ENCODE measurements at places on chromosomes 5 and 9.

GRCh38 chr5:149818116-149818515 is 88.0 kb downstream of the PPARGC1B start:
- DNase-seq = no peak

DNA sequence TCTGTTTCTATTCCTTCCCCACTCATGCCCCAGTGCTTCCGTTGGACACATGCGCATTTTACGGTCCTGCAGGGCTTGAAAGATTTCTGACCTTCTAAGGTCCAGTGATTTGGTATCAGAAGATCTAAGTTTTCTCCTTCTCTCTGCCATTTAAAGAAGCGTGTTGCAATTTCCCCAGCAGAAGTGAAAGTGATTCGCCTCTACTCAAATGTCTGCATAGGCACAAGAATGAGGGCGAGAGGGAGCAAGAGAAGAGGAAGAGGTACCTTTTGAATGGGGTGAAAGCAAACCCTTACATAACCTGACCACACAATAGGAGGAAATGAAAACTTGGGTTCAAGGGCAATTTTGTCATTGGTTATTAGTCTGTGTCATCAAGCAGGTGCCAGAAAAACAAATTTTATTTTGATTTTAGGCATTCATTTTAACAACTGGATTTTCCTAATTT is 31.7 kb upstream of the NR3C1 start:
- DNase-seq = no peak

DNA sequence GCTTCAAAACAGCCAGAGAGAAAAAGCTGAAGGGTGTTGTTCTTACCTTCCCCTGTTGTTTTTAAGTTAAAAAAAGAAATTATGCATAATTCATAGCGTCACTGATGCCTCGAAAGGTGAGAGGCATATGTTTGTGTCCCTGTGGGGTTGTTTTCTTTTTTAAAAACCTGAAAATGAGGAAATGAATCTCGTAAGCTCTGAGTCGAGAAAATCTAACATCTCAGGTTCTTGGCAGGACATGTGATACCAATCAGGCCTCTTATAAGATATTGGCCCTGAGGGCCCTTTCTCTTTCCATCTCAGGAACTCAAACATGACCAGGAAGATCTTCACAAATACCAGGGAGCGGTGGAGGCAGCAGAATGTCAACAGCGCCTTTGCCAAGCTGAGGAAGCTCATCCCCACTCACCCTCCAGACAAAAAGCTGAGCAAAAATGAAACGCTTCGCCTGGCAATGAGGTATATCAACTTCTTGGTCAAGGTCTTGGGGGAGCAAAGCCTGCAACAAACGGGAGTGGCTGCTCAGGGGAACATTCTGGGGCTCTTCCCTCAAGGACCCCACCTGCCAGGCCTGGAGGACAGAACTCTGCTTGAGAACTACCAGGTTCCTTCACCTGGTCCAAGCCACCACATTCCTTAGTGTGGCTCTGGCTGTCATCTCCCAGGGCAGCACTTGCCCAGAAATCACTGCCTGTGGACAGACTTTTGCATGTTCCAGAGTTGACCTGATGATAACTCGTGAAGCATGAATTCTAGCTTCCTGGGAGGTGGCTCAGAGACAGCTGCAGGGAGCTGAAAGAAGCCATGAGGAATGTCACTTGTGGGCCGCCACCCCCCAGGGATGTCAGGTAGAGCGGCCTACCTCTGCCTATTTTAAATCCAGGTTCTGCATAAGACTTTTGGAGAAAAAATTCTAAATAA is at the start of gene TAL2:
Gene TAL2 (plus strand): TSS at position 274 of the 921 bp plus-strand sequence. CDS start 40 bp downstream, at position 314.
- DNase-seq = no peak

DNA sequence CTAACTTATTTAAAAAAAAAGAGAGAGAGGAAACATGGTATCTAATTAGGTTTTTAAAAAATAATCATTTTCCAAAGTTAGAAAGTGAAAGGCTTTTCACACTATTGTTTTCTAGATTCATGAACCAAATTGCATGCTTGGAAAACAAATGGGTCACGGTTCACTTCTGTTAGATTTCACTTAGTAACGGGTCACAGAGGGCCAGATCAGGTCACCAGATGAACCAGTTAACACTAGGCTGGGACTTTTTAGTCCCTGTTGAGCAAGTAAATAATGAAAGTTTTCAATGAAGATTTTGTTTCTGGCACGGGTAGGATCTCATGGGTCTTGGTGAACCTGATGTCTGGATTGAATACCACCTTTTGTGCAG is 207.2 kb upstream of the RFX3 start:
- no peak for DNase-seq

- no peak for DNase-seq
Observed at GRCh38 chr9:133987946-133988665, 4.0 kb downstream of the VAV2 start.

DNA sequence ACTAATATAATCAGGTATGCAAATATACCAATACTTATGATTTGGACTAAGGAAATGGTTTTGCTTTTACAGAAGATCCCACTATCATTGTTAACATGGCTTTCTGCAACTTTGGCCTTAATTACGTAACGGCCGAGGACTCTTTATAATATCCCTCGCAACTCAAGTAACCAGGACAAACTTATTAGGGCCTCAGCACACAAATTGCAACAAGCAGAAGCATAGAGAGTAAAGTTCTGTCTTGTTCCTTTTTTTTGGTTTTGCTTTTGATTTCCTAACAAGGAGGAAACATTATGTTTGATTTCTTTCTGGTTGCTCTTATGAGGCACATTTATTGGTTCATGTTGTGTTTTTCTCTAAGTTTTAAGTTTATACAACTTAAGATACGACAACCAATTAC is 60.4 kb downstream of the RORB start:
- DNase-seq = no peak

DNA sequence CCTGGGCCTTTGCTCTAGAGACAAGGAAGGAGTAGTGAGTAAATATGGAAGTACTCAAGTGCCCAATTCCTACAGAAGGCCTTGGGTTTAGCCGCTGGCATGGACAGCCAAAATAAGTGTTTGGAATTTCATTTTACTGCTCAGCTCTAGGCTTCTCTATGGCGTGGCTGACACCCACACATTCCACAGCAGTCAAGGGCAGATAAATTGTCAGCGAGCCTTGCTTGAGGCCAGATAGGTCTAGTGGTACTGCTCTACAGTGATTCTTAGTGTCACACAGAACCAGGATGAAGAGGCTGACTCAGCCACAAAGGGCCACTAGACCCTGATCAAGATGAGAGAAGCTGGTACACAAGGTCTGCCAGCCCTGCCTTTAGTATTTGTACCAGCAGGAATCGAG is 111.0 kb upstream of the NFIB start:
- DNase-seq = no peak

DNA sequence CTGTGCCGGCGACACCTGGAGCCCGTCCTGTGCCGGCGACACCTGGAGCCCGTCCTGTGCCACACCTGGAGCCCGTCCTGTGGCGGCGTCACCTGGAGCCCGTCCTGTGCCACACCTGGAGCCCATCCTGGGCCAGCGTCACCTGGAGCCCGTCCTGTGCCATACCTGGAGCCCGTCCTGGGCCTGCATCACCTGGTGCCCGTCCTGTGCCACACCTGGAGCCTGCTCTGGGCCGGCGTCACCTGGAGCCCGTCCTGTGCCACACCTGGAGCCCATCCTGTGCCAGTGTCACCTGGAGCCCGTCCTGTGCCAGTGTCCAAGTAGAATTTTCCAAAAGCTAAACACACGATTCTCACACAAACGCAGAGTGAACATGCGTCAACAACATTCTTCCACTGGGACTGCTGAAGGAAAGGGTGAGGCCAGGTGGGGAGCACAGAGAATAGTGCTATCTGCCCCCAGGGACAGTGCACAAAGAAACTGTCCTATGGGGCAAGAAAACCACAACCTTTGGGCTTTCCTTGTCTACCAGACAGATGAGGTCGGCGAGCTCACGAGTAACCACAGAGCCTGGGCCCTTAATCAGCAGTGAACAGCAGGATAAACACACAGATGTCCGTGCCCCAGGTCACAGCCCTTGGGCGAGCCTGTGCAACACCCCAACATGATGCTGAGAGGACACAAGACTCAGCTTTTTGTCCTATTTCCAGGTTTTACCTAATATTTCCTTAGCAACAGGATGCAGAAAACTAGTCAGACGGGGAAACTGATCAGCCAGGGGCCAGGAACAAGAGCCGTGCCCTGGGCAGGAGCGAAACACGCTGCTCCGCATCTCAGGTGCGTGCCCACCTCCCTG is 7.9 kb downstream of the QSOX2 start:
- DNase-seq = no peak

GRCh38 chr5:133367984-133368383 is 244.4 kb downstream of the FSTL4 start:
- no peak for DNase-seq
